ENCODE measurements at places on chromosomes 2 and 18.

GRCh38 chr2:188383158-188383557 is 91.5 kb downstream of the GULP1 start:
- DNase-seq, result no peak

- no peak for DNase-seq
These were observed 777.8 kb upstream of the RAB6C start for GRCh38 chr2:129201696-129202095.

- DNase-seq, result no peak
These were observed 11.8 kb downstream of the CYP27C1 start for GRCh38 chr2:127208313-127208712.

- DNase-seq, result no peak
These were observed 249.7 kb upstream of the PXDN start for GRCh38 chr2:1993711-1994682.

DNA sequence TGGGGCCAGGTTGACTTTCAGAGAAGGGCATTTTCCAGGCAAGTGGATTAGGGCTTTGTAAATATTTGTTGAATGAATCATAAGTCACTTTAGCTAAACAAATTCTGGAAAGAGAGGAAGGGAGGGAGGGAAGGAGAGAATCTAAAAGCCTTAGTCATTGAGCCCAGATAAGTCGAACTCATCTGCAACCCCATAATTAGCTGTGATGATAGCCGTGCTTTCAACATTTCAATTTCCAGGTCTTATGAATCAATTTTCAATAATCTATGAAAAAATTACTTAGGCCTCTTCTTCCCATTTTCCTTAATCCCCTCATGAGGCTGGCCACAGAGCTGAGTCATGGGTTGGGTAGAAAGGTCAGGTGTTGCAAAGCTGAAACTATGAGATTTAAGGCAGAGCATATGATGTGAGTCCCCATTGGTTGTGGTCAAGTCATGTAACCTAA is 111.9 kb upstream of the MAPRE2 start:
- DNase-seq, result no peak

DNA sequence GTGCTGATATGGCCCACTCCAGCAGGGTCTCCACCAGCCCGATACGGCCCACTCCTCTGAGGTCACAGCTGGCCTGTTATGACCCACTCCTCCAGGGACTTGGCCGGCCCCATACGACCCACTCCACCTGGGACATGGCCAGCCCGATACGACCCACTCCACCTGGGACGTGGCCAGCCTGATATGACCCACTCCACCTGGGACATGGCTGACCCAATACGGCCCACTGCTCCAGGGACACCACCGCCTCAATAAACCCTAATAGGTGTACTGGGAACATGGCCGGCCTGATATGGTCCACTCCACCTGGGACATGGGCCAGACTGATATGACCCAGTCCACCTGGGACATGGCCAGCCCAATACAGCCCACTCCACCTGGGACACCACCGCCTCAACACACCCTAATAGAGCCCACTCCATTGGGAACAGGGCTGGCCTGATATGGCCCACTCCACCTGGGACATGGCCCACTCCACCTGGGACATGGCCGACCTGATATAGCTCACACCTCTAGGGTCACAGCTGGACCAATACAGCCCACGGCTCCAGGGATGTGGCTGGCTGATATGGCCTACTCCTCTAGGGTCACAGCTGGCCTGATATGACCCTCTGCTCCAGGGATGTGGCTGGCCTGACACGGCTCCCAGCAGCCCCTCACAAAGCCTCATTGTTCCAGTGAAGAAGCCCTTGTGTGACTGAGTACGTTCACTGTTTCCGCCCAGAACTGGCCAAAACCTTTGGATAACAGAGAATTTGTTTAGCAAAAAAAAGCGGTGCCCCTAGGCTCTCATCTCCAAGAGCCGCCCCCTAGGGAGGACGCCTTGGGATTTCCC is 245.6 kb downstream of the HDAC4 start:
- DNase-seq, result no peak

DNA sequence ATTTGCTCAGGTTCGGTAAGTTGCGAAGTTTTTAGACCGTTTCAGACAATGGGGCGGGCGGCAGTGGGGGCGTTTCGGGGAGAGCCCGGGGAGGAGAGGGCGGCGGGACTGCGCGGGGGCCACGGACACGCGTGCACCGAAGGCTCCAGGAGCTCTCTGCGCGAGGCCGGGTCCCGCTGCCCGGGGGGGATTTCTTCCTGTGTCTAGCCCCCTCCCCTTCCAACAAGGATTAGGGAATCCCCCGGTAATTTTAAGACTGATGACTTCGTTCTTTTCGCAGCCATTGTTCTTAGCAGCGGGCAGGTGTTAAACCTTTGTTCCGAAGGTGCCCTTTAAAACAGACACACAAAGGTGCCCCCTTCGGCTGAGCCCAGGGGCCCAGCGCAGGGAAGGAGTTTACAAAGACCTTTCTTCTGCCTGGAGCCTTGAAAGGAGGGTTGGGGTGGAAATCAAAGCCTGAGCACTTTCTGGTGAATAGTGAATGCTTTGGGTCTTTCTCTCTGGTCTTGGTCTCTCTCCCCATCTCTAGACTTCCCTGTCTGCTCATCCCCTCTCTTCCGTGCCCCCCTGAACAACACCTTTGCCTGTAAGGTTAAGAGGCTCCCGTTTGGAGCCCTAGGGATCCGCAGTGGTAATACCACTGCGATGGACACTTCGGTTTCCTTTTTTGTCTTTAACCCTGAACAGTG is 2.1 kb downstream of the TRIB2 start:
- DNase-seq, result no peak

DNA sequence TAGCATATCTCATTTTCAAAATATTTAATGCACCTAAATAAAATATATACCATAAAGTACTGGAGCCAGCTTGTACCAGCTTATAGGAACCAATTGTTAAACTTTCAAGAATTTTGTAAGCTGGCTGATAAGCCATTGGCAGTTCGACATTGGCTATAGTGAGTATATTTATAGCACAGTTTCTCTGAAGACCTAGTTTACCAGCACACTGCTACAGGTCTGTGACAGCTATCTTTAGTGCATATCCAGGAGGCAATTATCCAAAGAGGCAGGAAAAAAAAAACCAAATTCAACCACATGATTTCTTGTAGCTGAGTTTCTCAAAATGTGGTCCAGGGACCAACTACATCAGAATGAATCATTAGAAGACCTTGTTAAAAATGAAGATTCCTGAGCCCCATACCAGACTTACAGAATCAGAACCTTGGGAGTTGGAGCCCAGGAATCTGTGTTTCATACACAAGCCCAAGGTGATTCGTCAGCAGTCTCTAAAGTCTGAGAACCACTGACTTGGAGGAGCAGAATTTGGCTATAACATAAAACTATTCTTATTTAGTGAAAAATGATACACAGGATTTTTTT is 279.0 kb upstream of the NRP2 start:
- DNase-seq, result no peak

DNA sequence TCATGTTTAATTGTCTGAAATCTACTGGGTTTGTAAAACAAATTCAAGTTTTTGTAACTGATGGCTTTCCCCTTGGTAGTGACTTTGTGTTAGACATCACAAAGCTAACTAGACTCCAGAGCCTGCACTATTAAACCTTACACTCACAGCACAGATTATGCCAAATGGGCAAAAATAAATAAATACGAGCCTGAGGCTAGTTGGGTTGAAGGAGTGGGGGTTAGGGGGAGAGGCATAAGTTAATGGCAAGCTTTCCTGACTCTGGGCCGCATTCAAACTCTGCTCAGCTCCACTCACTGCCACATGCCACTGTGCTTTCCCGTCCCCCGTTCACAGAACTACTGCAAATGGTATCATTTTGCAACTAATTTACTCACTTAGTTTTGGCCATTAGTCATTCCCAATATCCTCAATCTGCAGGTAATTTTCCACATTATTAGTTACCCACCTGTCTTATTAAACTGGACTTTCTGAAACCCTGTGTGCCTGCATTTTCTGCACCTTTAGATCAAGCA is 1079.9 kb upstream of the PIK3C3 start:
- DNase-seq, result no peak
